ENCODE measurements at places on chromosomes 16 and 17.

DNA sequence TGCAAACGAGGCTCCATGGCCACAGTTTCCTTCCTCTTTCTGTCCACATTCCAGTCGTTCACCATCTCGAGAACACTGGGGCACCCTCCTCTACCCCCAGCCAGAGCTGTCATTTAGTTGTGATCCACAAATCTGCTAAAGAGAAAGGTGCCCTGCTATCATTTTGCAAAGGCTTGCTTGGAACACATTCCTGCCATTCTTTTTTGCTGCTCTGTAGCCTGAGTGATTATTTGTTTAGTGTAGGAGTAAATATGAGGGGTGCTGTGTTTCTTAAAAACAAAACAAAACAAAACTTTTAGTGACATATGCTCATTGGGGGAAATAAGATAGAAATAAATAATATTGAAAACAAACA lies 166.7 kb downstream of the PRKCA start:
- no peak for DNase-seq

GRCh38 chr16:75433732-75434413 lies 570 bp upstream of the CFDP1 start:
- DNase-seq = peak; percentile 96

- peak; percentile 13 for DNase-seq
These were observed 13.5 kb upstream of the ABAT start for GRCh38 chr16:8660841-8661301.

DNA sequence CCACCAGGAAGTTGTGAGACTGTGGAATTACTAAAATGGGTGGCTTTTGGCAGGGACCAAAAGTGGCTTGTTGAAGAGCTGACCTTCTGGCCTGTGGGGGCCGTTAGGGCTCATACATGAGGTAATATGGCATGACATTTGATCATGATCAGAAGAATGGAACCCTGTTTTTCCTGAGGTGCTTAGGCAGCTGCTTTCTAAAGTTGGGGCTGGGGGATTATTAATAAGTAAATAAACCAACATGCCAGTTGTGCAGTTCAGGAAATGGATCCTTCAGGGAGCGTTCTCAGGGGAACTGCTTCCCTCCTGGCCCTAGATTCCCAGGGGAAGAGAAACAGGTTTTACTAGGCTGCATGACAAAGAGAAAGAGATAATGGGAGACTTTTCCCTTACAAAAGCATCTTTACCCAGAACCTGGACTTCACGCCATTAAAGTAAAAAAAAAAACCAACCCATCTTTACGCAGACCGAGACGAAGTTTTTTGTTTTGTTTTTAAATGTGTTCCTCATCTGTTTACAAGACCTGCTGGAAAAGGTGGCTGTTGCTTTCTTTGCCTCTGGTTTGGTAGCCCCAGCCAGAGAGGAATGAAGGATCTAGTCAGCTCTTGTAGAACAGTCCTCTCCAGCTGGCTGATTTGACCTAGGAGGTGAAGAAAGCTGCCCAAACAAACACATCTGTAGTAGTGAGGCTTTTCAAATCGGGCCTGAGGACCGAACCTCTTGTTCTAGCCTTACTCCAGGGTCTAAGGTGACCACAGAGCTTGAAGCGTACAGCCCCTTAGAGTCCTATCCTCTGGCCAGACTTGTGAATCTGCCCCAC lies 22.7 kb downstream of the YPEL2 start:
- no peak for DNase-seq

DNA sequence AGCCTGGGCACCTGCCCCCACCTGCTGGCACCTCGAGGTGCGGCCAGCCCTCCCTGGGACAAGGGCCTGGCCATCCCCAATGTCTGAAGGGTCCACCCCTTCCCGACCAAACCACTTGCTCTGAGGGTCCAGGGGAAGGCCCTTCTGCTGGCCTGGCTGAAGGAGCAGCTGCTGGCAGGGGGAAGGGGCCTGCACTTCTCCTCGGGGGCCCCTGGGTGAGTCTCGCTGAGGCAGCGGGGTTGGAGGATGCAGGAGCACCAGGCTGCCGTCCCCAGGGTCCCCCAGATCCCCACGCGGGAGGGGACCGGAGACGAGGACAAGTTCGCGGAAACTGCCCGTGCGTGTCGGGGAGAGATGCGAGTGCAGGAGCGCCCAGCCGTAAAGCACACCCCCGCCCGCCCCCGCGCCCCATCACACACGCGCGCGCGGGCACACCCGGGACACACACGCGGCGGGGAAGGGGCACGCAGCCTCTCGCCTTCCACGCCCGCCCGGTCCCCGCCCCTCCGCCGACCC lies 725 bp upstream of the CACNA1H start:
- DNase-seq = no peak

DNA sequence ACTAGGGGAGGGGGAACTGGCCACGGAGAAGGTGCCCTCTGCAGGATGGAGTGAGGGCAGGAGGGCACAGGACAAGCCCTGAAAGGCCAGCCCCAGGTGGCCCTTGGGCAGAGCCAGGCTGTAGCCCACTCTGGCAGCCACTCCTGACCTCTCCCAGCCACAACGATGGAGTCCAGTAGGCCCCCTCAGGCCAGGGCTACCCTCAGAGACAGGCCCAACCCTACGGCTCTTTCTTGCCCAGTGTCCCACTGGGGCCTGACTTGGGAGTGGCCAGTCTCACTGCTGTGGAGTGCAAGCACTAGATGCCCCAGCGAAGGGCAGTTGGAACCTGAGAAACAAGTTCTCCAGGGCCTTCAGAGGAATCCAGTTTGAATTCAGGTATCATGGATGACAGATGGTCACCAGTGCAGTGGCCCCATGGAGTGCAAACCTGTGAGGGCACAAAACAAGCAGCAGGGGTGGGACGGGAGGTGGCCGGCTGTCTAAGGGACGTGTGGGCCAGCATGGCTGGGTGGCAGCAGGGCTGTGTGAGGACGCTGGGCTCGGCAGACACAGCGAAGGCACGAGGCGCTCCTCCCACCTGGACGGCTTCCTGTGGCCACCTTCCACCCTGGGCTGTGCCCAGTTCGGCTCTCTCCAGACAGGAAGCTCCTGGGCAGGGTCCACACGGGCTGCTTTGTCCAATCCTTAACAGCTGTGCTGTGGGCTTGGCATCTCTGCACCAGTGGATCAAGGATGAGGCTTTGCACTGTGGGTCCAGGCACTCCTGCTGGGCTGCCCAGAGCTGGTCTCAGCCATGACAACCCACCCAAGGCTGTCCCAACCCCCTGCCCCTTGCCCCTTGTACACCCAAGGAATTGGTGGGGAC lies 72.1 kb downstream of the AMFR start:
- DNase-seq = no peak

- no peak for DNase-seq
These were observed 16.6 kb downstream of the GPR179 start for GRCh38 chr17:38326996-38327792.

- no peak for DNase-seq
These were observed at the start of gene TRIM47 for GRCh38 chr17:75878174-75878998. TRIM47 (minus strand) TSS chr17:75878581; CDS start chr17:75878548, 33 bp downstream.

DNA sequence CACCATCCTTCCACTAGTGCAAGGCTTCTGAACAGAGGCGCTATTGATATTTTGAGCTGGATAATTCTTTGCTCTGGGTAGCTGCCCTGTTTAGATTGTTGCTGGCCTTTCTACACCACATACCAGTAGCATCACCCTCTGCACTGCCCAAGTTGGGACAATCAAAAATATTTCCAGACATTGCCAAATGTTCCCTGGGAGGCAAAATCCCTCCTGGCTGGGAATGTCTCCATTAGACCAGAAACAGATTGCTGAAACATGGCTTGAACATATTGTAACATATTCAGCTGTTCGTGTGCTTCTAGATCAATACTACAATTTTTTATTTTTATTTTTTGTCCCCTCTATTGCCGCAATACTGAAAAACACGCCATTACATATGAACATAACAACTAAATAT lies 174.6 kb downstream of the ABCA8 start:
- DNase-seq = no peak

GRCh38 chr16:48244080-48244862 lies at the start of gene LONP2:
LONP2 (plus strand) TSS chr16:48244300; CDS start chr16:48244389, 89 bp downstream.
- DNase-seq = peak; percentile 82

- DNase-seq = no peak
These were observed 14.5 kb downstream of the IL34 start for GRCh38 chr16:70660672-70661350.

- DNase-seq = no peak
These were observed 12.1 kb upstream of the ZFHX3 start for GRCh38 chr16:73059779-73060615.

- no peak for DNase-seq
These were observed 1.0 kb upstream of the SLC12A4 start for GRCh38 chr16:67969254-67970039.

All from HFFc6 (cell line).